ENCODE measurements at places on chromosomes 2 and 18. TPM values are rescaled to one million over a fixed set of nuclear protein-coding genes. Genes with fewer than 3 reads are reported as not detected.

ATL2 gene
- 125 TPM for total RNA-seq

STPG4 gene
- not detected for total RNA-seq

DNA sequence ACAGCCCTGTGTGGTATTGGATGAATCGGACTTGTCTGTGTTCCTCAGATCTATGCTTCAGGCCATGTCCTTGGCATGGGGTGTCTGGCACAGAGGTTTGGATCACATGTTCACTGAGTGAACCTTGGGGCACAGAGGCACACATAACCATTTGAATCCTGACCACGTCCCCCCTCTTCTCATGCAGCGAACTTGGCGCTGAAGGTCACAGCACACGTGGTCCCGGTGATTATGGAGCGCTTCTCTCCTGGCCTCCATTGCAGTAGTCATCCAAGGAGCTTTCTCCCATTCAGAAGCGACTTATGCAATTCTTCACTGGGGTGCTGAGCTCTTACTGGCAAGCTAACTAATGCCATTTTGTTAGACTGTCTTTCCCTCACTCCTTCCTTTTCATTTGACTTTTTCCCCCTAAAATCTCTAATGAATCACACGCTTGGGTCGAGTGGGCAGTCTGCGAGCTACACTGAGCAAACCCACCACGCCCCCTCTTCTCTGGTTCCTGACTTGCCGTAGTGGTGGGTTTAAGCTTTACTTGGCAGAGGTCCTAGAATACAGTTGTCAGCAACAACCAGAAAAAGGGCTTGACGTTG is 59.4 kb downstream of the KCNG2 start:
- DNase-seq: peak; percentile 58

DNA sequence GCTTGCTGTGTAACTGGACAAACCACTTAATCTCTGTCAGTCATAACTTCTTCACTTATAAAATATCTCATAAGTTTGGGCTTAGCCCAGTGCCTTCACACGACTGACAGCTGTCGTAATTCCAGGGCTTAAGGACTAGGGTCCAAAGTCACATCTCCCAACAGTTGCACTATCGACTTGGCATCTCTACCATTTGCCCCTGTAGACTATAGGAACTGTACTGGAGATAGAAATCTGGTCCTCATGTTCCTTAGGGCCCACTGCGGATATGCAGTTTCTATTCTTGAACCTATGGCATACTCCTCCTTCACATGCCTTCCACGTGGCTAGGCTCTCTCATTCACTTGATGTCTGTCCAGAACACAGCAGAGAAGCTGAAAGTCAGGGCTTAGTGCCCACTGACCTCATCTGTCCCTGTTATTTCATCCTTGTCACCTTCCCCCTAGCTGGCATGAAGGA is 2.7 kb downstream of the ABHD1 start:
- DNase-seq: no peak

DNA sequence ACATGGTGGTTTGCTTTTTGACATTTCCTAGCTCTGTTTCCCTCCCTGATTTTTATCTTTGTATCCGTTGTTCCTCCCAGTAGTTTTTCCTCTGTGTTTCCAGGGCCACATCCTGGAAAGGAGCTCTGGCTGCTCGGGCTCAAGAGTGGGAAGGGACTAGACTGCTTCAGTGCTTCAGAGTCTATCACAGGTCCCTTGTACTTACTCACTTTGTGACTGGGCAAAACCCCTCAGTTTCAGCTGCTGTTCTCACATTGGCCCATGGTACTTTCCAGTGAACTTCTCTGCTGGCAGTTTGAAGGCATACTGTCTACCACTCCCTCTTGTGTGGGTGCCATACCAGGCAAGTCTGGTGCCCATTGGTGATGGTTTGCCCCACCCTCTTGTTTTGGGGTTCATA is 7.5 kb upstream of the STAMBP start:
- no peak for DNase-seq

- DNase-seq: peak; percentile 10
These were observed 1029.9 kb upstream of the PIK3C3 start for GRCh38 chr18:40925071-40925541.

- DNase-seq: peak; percentile 94
These were observed 129.6 kb upstream of the SLC1A4 start for GRCh38 chr2:64859312-64860212.

DNA sequence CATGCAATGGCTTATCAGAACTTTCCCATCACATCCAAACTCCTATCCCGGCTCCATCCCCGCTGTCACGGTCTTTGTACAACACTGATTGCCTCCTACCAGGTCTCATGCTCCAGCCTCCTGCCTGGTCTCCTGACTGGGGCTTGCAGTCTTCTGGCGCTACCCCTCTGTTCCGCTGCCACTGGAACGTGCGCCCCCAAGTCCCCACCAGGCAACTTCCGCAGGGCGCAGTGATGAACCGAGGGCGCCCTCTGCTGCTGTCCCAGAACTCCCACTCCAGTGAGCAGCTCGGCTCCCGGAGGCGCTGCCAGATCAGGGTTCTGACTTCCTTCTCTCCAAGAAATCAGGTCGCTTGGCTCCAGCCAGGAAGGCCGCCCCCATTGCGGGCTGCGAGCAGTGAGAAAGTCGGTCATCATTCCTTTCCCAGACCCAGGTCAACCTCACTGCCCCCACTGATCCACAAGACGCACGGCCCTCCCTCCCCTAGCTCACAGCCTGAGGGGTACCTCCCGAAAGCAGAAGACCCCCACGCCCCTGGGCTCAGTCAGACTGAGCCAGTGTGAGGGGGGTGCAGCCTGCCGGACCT is 43.9 kb upstream of the RAB11FIP5 start:
- DNase-seq: peak; percentile 68

DNA sequence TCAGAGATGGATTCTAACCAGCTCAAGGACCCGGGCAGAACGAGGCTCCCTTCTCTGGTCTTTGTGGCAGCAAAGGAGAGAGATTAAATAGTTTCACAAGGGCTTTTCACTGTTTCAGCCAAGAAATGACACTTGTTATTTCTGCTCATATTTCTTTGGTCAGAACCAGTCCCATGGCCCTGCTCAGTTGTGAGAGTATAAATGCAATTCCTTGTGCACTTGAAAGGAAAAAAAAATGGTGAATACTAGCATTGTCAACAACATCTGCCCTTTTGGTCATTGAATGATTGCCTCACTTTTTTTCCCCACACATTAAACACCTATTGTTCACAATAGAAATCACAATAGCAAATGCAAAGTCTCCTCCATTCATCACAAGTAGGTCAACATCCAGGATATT is 104.4 kb downstream of the RDH14 start:
- DNase-seq: peak; percentile 77

- DNase-seq: peak; percentile 89
These were observed 114.0 kb upstream of the RND3 start for GRCh38 chr2:150601280-150602038.

- peak; percentile 96 for DNase-seq
These were observed 83.4 kb upstream of the RTN4 start for GRCh38 chr2:55133467-55134315.
